ENCODE measurements at places on chromosomes 11 and 22.

DNA sequence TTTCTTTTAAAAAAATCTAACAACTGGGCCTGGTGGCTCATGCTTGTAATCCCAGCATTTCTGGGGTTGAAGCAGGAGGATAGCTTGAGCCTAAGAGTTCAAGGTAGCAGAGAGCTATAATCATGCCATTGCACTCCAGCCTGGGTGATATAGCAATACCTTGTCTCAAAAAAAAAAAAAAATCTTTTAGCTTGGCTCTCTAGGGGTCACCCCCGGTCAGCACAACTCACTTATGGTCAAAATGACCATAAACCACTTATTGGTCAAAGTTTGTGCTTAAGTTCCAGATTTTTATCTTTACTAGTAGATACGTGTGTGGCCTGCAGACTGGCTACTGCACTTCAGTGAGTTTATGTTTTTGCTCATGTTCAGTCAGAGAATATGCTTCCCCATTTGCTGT is 6.3 kb upstream of the SPDYC start:
- DNase-seq, result no peak

DNA sequence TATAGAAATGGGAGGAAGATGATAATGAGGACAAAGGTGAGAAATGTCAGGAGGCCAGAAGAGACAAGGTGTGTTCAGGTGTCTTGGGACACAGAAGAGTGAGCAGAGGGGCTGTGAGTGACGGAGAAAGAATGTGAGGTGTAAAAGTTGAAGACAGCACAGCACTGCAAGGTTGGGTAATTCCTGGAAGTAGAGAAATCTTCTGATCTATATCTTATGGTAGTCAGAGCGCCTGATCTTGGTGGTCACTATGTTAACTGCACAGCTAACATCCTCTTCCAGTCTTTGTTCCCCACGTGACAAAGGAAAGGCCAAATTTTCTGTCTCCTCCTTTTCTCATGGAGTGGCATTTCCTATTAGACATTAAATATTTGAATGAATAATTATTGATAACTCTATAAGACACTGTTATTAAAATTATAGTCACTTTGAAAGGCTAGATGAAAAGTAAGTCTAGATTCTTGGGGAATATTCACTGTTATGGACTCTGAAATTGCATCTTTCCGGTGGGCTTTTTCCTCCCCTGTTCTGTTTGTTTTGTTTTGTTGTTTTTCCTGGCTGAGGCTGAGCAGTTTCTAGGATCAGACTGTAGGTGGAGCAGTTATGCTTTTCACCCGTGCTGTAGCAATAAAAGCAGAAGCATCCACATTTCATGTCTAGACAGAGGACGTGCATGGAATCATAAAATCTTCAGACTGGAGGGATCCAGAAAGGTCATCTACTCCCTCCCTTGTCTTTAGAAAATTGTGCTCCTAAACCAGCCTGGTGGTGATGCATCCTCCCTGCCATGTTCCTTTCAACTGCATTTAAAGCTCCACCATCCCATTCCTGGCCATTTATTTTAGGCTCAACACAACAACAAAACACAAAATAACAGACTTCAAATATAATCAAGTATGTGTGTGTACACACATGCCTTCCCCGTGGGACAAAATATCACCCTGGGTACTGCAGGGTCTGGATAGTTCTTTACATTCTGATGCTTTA is 26.6 kb downstream of the SC5D start:
- peak; percentile 15 for DNase-seq

- DNase-seq, result no peak
Measured at GRCh38 chr22:46125311-46125710, 25.0 kb upstream of the PPARA start.

DNA sequence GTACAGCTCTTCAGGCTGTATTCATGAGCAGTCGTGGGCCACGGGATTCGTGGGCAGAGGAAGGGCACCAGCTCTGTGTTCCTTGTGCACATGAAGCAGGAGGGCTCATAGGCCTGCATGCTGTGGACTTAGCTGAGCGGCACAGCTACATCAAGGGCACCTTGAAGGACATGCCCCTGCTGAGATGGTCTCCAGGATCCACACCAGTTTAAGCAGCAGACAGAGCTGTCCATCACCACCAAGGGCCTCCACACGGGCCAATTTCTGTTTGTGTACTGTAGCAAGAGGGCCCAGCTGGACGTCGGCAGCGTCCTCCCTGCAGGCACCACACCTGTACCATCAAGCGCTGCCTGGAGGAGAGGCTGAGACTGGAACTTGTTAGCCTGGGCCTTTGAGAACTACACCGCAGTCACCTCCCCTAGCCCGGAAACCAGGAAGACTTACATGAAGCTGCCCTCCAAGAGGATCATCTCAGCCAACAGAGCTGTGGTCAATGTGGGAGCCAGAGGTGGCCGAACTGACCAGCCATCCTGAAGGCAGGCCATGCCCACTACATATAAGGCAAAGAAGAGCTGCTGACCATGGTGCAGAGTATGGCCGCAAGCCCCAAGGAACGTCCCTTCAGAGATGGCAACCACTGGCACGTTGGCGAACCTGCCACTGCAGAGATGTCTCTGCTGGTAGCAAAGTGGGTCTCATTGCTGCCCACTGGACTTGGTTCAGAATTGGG is 32.7 kb upstream of the GNB1L start:
- DNase-seq, result no peak

DNA sequence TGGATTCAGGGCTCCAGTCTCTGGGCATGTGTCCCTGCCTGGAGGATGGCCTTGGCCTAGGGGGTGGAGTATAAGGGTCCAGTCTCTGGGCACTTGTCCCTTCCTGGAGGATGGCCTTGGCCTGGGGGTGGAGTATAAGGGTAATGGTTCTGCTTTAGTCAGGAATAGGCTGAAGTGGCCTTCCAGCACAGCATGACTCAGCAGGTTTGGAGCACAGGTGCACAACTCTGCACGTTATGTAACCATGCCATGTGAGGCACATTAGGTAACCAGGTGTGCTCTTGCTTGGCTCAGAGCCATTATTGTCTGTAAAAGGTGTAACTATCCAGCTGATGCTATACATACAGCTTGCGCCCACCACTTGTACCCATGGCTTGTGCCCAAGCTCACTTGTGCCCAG is 48.4 kb upstream of the POLD3 start:
- DNase-seq, result no peak

GRCh38 chr11:12243911-12244550 is 133.3 kb upstream of the PARVA start:
- DNase-seq, result no peak

DNA sequence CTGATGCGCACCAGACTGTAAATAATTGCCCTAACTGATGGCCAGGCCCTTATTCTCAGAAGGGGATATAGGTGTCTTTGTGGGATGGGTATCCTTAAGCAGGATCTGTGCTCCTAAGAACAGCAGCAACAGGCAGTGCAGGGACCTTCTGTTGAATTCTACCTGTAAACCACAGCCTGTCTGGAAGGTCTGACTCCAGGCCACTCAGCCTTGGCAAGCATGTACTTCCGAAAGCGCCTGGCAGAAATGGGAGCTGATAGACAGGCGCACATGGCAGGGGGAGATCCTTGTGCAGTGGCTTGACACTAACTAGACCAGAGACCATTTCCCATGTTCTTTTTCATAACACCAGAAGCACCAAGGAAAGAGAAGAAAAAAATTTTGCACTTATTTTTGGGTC is 59.0 kb downstream of the C22orf31 start:
- DNase-seq, result no peak

GRCh38 chr11:65274735-65275682 is 13.2 kb downstream of the POLA2 start:
- peak; percentile 95 for DNase-seq

GRCh38 chr11:19679952-19680828 is 32.4 kb upstream of the NAV2 start:
- peak; percentile 92 for DNase-seq

GRCh38 chr11:30585892-30586250 is 282 bp downstream of the MPPED2 start:
- DNase-seq, result no peak

DNA sequence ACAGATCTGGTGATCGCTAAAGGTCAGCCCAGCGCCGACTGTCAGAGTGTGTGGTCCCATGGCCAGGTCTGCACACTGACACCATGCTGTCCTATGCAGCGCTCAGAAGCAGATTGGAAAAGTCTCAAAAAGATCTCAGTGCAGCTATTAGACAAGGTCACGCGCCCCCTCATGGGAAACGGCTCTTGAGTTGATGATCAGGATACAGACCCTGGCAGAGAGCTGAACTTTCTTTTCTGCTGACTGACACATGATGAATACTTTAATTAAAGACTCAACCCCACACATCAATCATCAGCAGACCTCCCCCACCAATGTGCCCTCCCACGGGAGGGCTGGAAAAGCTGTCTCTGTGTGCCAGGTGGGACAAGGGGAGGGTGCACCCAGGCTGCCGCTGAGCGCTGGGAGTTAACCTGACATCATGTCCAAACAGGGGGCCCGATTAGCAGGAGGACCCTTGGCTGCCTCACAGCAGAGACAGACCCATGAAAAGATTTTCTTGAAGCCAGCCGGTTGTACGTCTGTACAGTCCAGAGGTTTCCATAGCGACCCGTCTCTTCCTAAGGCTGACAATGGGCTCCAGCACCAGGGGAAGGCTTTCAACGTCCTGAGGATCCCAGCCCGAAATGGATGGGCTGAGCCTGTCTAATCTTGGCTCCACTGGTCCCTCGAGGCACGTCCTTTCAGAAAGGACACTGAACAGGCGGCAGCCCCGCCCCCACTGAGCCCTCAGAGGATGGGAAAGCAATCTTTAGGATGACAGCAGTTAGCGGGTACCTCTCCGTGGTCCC is 26.9 kb downstream of the RASD2 start:
- DNase-seq, result no peak

DNA sequence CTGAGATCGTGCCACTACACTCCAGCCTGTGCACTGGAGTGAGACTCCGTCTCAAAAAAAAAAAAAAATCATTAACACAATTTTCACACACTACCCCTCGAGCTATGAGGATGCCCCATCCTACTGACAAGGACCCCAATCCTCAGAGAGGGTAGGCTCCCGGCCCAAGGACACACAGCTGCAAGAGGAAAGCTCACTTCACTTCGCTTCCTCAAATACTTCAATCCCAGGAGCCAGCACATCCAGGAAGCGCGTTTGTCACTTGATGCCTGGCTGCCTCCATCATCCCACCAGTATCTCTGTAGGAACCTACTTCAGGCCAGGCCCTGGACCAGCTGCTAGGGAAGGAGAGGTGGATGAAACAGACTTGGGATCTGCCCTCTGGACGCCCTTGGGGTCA is 144.0 kb downstream of the CRYBB2 start:
- DNase-seq, result no peak

GRCh38 chr22:45575607-45576272 is 73.1 kb downstream of the FBLN1 start:
- DNase-seq, result no peak

- DNase-seq, result no peak
Measured at GRCh38 chr11:112583261-112583893, 322.7 kb upstream of the PLET1 start.

GRCh38 chr11:1771273-1771672 is 7.5 kb upstream of the CTSD start:
- no peak for DNase-seq

GRCh38 chr11:10640308-10640707 is 53.2 kb downstream of the IRAG1 start:
- DNase-seq, result no peak

- DNase-seq, result no peak
Measured at GRCh38 chr11:131770801-131771200, 400.4 kb downstream of the NTM start.

DNA sequence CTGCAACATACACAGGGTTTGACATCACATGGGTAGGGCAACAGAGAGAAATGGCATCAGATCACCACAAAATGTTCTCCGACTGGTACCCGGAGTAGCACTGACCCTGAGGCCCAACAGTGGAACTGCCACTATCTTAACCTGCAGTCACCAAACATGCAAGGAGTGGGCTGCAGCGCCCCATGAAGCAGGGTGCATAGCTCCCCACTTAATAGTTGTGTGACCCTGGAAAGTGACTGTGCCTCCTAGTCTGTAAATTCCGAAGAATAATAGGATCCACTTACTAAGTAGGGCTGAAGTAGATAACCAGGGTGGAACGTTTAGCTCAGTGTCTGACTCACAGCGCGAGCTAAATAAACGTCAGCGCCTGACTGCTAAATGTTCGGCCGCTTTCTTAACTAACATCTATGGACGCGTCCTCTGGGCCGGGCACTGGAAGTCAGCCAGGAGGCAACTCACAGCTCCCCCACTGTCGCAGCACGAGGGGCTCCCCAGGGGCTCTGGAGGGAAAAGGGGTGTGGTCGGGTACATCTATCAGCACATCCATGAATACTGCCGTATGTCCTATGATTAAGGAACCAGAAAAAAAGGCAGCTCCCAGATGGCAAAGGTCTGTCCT is 777 bp downstream of the LTO1 start:
- DNase-seq, result peak; percentile 15

Data from RCC 7860 (cell line).